ENCODE measurements at places on chromosomes 2 and 18. TPM values are rescaled to one million over a fixed set of nuclear protein-coding genes. Genes with fewer than 3 reads are reported as not detected.

DNA sequence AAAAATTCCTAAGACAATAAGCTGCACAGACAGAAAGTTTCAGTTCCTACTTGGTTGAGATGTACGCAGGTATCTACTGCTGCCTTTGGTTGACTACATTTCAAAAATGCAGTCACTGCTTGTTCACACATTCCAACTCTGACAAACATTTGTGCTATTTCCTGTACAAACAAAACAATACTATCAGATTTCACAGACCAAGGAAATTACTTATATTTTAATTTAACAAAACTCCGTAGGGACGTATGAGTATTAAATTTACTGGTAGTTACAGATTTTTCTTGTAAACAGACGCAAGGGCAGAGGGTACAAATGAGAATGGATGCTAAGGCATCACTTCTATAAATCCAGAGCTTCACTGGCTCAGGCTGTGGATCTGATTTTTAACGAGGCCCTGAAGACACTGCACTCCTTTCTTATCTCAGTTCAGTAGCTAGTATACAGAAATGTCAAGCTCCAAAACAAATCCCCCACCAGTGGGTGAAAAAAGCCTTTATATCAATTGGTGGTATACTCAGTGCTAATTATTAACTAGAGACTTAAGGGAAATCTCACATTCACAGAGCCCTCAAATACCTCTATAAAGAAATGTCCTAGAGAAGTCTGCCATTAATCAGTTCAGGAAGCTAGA, 31.7 kb upstream of the TTC32 start:
- DNase-seq: no peak

DNA sequence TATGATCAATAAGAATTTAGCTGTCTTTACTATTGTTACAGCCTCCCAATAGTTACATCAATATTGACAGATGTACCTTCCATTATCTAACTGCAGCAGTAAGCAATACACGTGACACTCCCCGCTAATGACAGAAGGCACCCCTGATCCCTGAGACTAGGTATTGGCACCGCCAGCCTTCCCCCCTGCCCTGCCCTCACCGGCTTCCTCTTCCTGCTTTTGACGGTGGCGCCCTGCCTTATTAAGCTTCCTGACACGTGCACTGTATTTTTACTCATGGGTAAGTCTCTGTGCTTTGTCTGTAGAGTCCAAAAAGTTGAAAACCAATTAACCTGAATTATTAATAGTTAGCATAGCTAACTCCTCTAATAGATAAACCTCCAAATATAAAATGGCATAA, 223.5 kb downstream of the EIPR1 start:
- no peak for DNase-seq

The ITPRIPL1 gene
- 3.1 TPM for total RNA-seq

GRCh38 chr2:42618116-42618515, 49.7 kb downstream of the MTA3 start:
- no peak for DNase-seq

- DNase-seq: no peak
These were observed 352.8 kb upstream of the KCNH7 start for GRCh38 chr2:163191372-163191771.

DNA sequence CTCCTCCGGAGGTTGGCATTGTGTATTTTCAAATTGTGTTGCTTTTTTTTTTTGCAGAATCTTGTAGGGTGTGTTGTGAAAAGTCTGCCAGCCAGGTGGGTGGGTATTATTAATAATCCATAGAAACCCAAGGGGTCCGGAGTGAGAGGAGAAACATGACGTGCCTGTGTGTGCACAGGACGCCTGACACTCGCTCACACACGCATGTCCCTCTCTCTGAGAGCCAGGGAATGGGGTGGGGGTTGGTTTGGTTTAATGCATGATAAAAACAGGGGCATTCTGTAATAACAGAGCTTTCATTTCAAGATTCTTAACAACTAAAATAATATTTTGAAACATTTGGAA, 224.8 kb downstream of the FAM210A start:
- DNase-seq: no peak

GRCh38 chr18:74290794-74291471, 830 bp downstream of the CYB5A start:
- peak; percentile 55 for DNase-seq

GRCh38 chr2:23684395-23685176, 242.3 kb downstream of the ATAD2B start:
- DNase-seq: no peak

The ANO7 gene
- 0.33 TPM for total RNA-seq

DNA sequence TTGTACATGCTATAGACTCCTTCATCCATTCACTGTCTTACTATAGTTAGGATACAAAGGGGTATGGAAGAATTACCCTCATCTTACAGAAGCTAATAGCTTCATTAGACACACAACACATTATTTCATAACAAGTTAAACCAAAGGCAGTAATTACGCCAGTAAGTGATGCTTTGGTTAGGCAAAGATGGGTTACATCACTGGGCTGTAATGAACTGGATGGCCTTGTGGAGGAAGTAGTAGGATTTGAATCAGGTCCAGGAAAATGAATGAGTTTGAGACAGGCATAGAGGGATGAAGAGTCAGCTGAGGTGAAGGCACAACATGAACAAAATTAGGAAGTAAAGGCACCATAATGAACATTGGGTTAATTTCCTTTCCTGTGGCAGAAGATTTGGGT, 80.1 kb downstream of the SOCS6 start:
- DNase-seq: no peak

GRCh38 chr2:71223767-71224333, 3.1 kb downstream of the PAIP2B start:
- peak; percentile 46 for DNase-seq

The TSGA10 gene
- total RNA-seq: 4.4 TPM

DNA sequence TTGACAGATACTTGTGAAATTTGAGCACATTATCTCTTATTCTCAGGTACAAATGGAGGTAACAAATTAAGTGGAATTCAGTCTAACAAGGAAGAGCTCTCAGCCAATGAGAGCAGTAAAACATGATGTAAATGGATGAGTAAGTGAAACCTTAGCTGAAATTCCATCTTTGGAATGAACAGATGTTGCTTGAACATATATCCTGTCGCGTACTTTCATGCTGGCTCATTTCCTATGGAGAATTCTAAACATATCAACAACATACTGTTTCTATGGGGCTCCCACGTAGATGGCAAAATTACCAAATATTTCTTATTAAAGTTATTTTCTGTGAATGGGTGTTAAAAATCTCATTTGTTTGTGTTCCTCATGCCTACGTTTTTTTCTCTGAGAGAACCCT, 256.3 kb upstream of the LINC00305 start:
- no peak for DNase-seq

- no peak for DNase-seq
These were observed 12.3 kb upstream of the SETBP1 start for GRCh38 chr18:44668270-44668975.
